GM23248 (cell line): ENCODE measurements at places on chromosomes 12 and 14. TPM values are rescaled to one million over a fixed set of nuclear protein-coding genes. Genes with fewer than 3 reads are reported as not detected.
A peak's percentile ranks its signal among the peaks of the same experiment; 100 is the strongest.

- H3K27me3 ChIP-seq = no peaks in the 10 kb centered on the region
- peak; percentile 61 for DNase-seq
- H3K4me1 ChIP-seq = 0 out of 2 replicates have a peak, but pooled peaks cover 16% of the 10 kb centered on the region
- H3K27ac ChIP-seq = no peak overlapping the region
Observed at GRCh38 chr12:105705765-105706164, 375.3 kb downstream of the C12orf75 start.

DNA sequence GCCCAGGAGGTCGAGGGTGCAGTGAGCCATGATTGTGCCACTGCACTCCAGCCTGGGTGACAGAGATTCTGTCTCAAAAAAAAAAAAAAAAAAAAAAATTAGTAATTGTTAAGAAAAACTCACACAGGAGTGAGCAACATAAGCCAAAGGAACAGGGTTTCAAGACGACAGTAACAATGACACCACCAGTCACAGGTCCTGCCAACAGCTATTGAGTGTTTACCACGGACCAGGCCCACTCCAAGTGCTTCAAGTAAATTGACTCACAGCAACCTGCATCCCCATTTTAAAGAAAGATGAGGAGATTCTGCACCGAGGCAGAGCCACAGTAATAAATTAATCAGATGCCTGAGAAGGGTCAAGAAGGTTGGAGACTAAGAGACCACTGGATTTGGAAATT, 194.5 kb downstream of the DPF3 start:
- H3K27ac ChIP-seq = peak overlapping the region; percentile 96
- no peaks in the 10 kb centered on the region; the same call in 1 of the 2 replicates for H3K36me3 ChIP-seq
- peak; percentile 47 for DNase-seq
- H3K4me3 ChIP-seq = no peak overlapping the region
- no peaks in the 10 kb centered on the region for H3K27me3 ChIP-seq

DNA sequence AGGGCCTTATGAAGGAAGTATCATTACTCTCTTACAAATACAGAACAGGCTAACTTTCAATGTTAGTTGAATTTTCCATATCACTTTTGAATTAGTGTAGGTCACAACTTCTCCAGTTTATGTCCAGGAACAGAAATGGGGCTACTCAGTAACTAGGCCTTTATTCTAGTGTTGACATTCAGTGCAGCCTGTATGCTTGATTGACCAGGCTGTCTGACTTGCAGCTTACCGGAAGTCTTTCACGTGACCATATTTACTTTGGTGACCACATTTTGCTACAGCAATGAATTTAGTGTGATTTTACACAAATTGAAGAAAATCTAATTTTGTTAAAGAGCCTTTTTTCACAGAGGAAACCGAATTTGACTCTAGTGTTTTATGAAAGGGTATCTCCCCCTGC, 12.4 kb downstream of the MTERF2 start:
- H3K36me3 ChIP-seq = peaks cover 71% of the 10 kb centered on the region
- H3K4me1 ChIP-seq = peaks cover 45% of the 10 kb centered on the region
- H3K4me3 ChIP-seq = no peak overlapping the region
- no peaks in the 10 kb centered on the region for H3K27me3 ChIP-seq

- no peaks in the 10 kb centered on the region for H3K36me3 ChIP-seq
- no peaks in the 10 kb centered on the region for H3K27me3 ChIP-seq
Observed at GRCh38 chr12:121608301-121608700, 18.0 kb upstream of the ORAI1 start.

DNA sequence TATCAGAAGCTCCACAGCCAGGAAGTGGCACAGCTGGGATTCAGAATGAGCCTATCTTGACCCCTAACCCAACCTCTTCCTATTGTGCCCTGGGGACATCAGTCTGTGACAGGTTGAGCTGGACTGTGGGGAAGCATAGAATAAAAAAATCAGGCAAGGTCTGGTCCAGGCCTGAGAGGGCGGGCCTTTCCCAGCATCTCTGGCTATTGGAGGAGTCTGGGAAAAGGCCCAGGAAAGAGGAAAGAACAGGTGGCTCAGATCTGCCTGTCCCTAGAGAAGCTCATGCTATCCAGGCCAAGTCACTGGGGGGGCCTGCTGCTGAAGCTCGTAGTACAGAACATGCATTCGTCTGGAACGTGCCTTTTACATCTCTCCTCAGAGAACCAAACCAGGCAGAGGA, 100.5 kb downstream of the PPM1H start:
- no peaks in the 10 kb centered on the region for H3K27me3 ChIP-seq
- no peak for DNase-seq
- H3K27ac ChIP-seq = no peak overlapping the region
- no peaks in the 10 kb centered on the region for H3K4me1 ChIP-seq
- no peaks in the 10 kb centered on the region for H3K36me3 ChIP-seq

DNA sequence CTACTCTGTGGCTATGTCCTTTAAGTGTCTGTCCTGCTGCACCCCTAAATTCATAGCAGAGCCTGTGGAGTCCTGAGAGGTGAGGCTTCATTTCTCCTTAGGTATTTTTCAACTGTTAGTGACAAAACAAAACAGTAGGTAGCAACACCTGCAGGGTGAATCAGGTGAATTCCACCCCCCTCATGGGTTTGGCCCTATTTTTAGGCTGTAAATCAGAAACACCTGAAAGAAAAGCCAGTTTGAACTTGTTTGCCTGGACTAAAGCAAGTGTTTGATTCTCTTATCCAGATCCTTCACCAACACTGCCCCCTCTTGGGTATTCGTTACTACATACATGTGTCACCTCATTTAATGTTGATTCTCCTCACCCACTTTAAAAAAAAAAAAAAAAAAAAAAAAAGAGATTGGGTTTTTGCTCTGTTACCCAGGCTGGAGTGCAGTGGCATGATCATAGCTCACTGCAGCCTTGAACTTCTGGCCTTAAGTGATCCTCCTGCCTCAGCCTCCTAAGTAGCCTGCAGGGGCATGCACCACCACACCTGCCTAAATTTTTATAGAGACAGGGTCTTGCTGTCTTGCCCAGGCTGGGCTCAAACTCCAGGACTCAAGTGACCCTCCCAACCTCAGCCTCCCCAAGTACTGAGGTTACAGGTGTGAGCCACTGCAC, 10.3 kb downstream of the TBPL2 start:
- DNase-seq = peak; percentile 81
- no peak overlapping the region for H3K4me3 ChIP-seq
- no peaks in the 10 kb centered on the region for H3K27me3 ChIP-seq
- H3K27ac ChIP-seq = no peak overlapping the region
- H3K36me3 ChIP-seq = no peaks in the 10 kb centered on the region
- no peaks in the 10 kb centered on the region for H3K4me1 ChIP-seq

GRCh38 chr14:45044638-45045037, 39.3 kb upstream of the PRPF39 start:
- no peak overlapping the region for H3K27ac ChIP-seq
- H3K36me3 ChIP-seq = peaks cover 21% of the 10 kb centered on the region; the same call in 1 of the 2 replicates
- H3K4me1 ChIP-seq = no peaks in the 10 kb centered on the region
- no peak for DNase-seq

DNA sequence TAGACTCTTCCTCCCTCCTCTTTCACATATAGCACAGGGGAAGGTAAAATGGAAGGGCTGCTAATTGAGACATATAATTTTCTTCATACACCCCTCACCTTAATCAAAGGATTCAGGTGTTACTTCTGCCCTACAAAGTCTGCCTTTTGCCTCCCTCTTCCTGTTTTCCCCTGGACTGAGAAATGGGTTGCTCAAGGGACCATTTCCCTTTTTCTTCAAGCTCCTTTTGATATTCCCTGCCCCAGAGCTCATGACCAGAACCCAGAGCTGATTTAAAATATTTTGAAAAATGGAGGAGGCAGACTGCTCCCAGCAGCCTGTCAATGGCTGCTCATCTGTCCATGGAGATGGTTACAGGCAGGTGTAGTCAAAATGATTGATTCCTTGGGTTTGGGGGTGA, 6.3 kb upstream of the PIP4K2C start:
- no peaks in the 10 kb centered on the region for H3K36me3 ChIP-seq
- peaks cover 6% of the 10 kb centered on the region; the same call in 1 of the 2 replicates for H3K27me3 ChIP-seq
- no peak overlapping the region for H3K27ac ChIP-seq
- no peak overlapping the region for H3K4me3 ChIP-seq
- no peak for DNase-seq

- peaks cover 33% of the 10 kb centered on the region for H3K4me1 ChIP-seq
- peaks cover 24% of the 10 kb centered on the region for H3K36me3 ChIP-seq
- no peaks in the 10 kb centered on the region for H3K27me3 ChIP-seq
- H3K27ac ChIP-seq = no peak overlapping the region
Observed at GRCh38 chr14:69055125-69055524, 76.0 kb upstream of the ACTN1 start.

DNA sequence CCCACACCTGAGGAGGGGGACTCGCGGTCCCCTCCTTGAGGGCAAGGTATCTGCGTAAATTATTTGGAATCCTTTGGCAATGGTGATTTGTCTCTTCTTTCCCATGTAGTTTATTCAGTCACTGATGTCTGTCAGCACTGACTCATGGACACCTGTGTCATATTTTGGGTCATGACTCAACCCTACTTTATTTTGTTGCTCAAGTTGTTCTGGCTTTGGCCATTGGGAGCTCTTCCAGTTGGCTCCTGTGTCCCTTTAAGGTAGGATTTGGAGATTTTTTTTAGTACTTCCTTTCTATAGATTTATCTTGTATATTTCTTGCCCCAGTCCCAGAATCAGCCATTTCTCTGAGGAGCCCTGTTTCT, 47.4 kb upstream of the C14orf180 start:
- peak; percentile 16 for DNase-seq
- H3K36me3 ChIP-seq = no peaks in the 10 kb centered on the region
- H3K27ac ChIP-seq = no peak overlapping the region

GRCh38 chr12:70309348-70309747, 56.7 kb upstream of the KCNMB4 start:
- no peaks in the 10 kb centered on the region for H3K4me1 ChIP-seq
- H3K27me3 ChIP-seq = no peaks in the 10 kb centered on the region
- H3K36me3 ChIP-seq = 0 out of 2 replicates have a peak, but pooled peaks cover 10% of the 10 kb centered on the region
- peak; percentile 16 for DNase-seq

DNA sequence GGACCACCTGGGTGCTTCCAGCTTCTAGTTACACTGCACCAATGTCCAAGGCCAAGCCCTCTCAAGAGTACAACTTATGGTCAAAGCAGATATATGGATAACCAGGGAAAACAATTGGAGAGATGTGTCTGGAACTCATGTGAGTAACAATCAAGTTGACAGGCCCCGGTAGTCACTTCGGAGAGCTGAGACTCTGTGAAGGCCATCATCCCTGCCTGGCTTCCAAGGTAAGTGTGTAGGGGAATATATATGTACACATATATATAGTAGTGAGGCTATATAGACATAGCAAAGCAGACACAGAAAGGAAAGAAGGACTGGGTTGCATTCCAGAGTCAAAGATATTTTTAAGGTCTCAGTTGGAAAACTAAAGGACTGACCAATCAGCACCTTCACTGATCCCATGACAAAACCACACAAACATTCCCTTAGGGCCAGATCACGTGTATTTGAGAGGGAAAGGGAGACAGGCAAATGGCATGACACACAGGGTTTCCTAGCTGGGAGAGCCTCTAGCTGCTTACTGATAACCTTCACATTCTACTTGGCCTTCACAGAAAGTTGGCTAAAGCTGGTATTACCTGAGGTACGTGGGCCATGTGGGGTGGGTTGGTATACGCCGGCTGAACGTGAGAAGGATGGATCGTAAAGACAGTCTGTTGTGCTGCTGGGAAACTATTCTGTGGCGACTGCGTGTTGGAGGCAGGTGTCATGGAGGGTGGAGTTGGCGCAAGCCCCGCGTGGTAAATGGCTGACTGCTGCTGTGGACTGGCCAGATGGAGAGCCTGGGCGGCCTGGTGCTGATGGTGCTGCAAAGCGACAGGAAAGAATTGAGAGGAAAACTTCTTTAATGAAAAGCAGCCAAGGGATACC, 50.0 kb downstream of the SH2B3 start:
- H3K4me3 ChIP-seq = no peak overlapping the region
- DNase-seq = peak; percentile 71
- H3K27me3 ChIP-seq = no peaks in the 10 kb centered on the region
- peaks cover 10% of the 10 kb centered on the region; the same call in 1 of the 2 replicates for H3K4me1 ChIP-seq
- H3K27ac ChIP-seq = peak overlapping the region; percentile 53

DNA sequence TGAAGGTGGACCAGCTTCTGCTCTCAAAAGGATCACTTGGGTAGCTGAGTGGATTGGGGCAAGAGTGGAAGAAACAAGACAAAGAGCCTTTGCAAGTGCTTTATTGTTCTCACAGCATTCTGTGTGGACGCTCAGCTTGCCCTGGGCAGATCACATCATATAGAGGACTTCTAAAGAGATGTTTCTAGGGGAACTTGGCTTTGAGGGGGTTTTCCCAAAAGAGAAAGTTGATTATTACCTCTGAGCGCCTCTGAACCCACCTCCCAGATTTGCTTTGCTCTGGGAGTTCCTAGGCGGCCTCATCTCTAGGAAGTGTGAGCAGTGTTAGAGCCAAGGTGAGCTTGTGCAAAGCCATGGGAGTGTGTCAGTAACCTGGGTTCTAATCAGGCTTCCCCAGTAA, 81.7 kb downstream of the RIN3 start:
- H3K27me3 ChIP-seq = no peaks in the 10 kb centered on the region
- H3K4me3 ChIP-seq = no peak overlapping the region
- DNase-seq = no peak
- peaks cover 9% of the 10 kb centered on the region for H3K4me1 ChIP-seq

CEP170B gene
- 23.3 and 24.5 TPM in 2 replicates for total RNA-seq

GPR84 gene
- total RNA-seq = not detected in 2 replicates

DNA sequence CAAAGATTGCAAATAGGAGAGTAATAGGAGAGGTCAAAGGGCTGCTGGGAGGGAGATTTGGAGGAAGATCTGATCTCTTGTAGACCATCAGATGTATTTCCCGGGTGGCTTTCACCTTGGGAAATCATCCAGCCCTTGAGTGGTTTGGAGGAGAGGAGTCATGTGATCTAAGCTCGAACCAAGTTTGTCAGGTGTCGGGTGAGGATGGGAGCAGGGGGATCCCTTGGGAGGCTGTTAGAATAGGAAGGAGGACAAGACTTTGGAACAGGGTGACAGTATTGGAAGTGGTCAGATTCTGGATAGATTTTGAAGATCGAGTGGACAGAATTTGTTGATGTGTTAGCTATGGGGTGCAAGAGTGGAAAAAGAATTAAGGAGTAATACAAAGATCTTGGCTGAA, 46.6 kb downstream of the C12orf75 start:
- no peak overlapping the region for H3K27ac ChIP-seq
- DNase-seq = no peak
- H3K36me3 ChIP-seq = peaks cover 27% of the 10 kb centered on the region
- H3K27me3 ChIP-seq = no peaks in the 10 kb centered on the region
- H3K4me1 ChIP-seq = no peaks in the 10 kb centered on the region; the same call in 1 of the 2 replicates

DNA sequence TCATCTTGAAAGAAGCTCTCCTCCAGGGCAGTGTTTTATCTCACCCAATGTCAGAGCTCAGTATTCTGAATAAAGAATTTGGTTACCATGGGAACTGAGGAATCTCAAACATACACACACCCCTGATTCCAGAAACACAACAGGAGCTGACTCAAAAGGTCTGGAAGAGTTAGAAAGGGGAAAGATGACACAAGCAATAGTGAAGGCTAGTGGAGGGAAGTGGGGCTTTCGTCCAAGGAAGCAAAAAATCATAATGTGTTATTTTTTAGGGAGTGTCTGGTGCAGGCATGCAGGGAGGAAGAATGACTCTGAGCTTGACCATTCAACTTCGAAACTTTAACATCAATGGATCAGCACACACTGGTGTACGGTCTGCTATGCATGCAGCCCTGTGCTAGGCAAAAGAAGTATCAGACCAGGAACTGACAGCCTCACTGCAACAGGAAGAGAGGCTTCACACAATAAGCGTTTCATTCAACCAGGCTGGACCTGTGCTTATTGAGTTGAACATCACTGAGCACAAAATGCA, 20.3 kb downstream of the HEBP1 start:
- H3K27ac ChIP-seq = peak overlapping the region; percentile 99
- H3K27me3 ChIP-seq = no peaks in the 10 kb centered on the region
- peak; percentile 99 for DNase-seq
- peaks cover 12% of the 10 kb centered on the region for H3K36me3 ChIP-seq

GRCh38 chr12:12327802-12328201, 22.2 kb downstream of the MANSC1 start:
- H3K36me3 ChIP-seq = no peaks in the 10 kb centered on the region
- peak; percentile 83 for DNase-seq
- no peaks in the 10 kb centered on the region for H3K27me3 ChIP-seq

DGKA gene
- total RNA-seq = 66.6 and 67.7 TPM in 2 replicates

NFE2 gene
- not detected in 2 replicates for total RNA-seq
